Right ventricle myocardium inferior (tissue), 1 donor: ENCODE measurements at places on chromosomes 6 and 20. TPM values are rescaled to one million over a fixed set of nuclear protein-coding genes. Genes with fewer than 3 reads are reported as not detected.
A peak's percentile ranks its signal among the peaks of the same experiment; 100 is the strongest.

DNA sequence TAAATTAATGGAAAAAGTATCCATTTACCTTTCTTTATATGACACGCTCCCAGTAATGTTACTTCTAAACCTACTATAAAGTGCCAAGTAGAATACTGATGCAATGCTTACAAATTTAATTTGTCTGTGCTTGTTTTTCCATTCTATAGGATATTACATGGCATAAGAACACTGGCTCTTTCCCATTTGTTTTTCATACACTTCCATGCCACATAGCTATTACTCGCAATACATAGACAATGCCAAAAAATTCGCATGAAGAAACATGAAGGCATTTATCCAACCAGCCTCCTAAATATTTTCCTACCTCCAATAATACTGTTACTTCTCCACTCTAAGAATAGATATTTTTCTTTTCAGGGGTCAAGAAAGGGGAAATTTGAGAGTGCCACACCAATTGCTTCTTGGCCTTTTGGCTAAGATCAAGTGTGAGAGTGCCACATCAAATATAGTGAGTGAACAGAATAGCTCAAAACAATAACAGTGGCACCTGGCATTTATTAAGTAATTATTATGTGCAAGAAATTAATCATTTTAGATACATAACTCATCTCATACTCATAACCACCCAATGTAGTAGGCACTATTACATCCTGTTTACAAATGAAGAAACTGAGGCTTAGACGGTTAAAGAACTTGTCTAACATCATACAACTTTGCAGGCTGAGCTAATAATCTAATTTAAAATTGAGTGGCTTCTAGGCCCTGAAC is 845 bp upstream of the DST start:
- DNase-seq = no peak

DNA sequence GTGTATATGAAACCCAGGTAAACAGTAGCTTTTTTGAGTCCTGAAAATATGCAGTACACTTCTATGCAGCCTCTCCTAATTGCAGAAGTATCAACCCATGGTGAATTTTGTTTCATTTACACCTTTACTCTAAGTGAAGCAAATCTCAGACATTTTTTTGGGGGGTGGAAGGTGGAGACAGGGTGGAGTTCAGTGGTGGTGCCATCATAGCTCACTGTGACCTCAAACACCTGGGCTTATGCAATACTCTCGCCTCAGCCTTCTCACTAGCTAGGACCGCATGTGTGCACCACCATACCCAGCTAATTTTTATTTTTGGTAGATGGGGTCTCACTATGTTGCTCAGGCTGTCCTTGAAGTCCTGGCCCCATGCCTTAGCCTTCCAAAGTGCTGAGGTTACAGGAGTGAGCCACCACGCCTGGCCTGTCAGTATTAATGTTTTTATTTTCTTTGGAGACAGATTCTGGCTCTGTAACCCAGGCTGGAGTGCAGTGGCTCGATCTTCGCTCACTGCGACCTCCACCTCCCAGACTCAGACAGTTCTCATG is 80.3 kb downstream of the JARID2 start:
- no peak for DNase-seq

DNA sequence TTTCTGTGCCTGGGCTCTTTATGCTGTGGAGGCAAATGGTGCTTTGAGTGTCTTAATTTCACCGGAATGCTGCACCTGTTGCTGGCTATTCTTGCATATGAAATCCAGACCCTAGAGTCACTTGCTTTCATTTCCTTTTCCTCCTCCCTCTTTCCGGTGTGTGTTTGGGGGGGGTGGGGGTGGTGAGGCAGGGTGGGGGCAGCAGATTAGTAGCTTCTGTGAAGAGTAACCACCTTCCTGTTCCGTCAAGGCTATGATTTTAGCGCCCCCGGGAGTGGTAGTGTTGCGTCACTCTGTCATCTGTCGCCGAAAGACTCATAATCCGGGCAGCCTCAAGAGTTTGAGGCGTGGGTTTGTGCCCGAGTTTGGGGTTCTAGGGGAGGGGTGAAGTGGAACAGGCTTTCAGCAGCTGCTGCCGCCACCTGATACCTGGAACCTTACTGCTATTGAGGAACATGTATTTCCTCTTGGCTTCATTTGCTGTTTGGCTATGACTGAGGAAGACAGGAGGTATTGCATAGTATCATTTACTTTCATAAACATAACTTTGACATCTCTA is 49.1 kb downstream of the UTRN start:
- no peak for DNase-seq

- DNase-seq = peak; percentile 76
Observed at GRCh38 chr20:1813101-1813529, 82.1 kb upstream of the SIRPA start.

DNA sequence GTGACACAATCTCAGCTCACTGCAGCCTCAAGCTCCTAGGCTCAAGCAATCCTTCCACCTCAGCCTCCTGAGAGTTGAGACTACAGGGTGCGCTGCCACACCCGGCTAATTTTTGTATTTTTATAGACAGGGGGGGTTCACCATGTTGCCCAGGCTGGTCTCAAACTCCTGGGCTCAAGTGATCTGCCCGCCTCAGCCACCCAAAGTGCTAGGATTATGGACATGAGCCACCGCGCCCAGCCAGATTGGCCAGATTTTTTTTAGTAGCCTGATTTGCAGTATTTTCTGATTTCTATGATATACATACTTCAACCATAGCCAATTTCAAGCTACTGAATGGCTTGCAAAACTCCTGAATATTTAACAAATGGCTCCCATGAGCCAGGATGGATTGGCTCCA is 21.4 kb upstream of the DLGAP4 start:
- DNase-seq = no peak

DNA sequence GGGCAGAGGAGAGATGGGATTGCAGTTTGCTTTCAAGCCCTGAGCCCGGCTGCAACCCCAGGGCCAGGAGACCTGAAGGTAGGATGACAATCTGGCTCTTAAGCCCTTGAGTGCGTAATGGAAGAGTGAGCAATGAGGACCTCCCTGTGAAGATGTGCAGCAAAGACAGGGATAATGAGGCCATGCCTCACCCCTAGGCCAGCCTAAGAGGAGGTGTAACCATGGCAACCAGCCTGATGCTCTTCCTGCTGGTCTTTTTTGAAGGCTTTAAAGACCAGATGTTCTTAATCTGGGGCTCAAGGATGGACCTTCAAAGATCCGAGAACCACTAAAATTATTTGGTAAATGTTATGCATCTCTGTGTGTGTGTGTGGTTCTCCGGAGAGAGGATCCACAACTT is 8.2 kb downstream of the ARHGAP40 start:
- DNase-seq = no peak

- no peak for DNase-seq
Observed at GRCh38 chr6:125074120-125074519, 79.5 kb upstream of the TPD52L1 start.

DNA sequence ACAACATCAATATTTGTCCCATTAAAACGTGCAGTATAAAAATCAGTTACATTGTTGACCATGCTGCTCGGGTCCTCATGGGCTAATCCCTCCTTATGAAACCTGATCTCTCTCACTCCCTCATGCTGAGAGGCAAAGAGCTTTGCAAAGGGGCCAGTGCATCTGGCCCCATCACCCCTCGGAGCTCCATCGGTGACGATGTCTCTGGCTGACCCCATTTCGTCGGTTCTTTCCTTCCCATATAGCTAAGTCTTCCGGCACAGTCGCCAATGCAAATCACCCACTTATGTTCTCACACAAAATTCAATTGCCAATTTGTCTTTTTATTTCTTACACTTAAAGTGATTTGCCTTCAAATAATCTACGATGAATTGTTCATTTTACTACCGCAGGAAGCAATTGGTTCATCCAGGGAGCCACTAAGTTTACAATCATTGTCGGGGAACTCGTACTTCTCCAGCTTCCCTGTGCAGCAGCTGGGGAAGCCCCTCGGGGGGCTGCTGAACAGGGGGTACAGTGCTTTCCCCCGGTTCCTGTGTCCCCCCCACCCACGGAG is 199.8 kb upstream of the CDH4 start:
- DNase-seq = no peak

GRCh38 chr6:134424165-134424797 is 106.4 kb upstream of the SGK1 start:
- DNase-seq = no peak

- peak; percentile 100 for DNase-seq
Observed at GRCh38 chr20:8019246-8019997, at the start of gene TMX4. Gene TMX4 (minus strand): TSS chr20:8019761. CDS start chr20:8019613, 148 bp downstream.

DNA sequence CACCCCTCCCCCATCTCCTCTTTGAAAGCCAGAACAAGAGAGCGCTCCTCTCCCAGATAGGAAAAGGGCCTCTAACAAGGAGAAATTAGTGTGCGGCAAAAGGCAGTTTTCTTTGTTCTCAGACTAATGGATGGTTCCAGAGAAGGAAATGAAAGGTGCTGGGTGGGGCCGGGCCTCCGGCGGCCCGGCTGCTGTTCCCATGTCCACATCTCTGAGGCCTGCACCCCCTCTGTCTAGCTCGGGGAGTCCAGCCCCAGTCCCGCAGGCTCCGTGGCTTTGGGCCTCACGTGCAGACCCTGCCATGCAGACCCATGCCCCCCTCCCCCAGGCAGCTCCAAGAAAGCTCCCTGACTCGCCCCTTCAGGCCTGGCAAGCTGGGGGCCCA is 35.8 kb upstream of the MRGBP start:
- peak; percentile 55 for DNase-seq

- no peak for DNase-seq
Observed at GRCh38 chr6:13373919-13374318, 45.6 kb upstream of the TBC1D7 start.

DNA sequence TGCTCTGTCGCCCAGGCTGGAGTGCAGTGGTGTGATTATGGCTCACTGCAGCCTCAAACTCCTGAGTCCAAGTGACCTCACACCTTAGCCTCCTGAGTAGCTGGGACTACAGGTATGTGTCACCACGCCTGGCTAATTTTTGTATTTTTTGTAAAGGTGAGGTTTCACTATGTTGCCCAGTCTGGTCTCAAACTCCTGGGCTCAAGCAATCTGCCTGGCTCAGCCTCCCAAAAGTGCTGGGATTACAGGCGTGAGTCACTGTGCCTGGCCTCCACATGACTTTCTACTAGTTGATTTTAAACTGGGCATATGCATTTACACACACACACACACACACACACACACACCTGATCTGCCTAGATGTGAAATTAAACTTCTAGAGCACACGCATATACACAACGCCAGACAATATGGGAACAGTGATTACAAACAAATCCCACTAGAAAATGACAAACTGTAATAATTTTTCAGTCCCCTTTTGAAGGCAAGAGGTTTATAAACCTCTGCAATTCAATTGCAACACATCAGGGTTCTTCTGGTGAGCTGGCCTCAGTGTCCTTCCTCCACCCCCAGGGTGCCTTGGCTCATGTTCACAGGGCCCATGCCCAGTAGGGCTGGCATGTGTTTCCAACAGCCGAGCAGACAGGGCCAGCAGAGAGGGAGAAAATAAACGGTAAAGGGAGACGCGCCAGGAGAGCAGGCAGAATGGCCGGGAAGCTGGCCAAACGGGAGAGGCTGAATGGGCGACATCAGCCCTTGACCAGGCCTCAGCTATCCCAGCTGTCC is 31.2 kb downstream of the PARD6B start:
- peak; percentile 85 for DNase-seq

- no peak for DNase-seq
Observed at GRCh38 chr20:60378620-60379019, 420.4 kb downstream of the CDH26 start.

DNA sequence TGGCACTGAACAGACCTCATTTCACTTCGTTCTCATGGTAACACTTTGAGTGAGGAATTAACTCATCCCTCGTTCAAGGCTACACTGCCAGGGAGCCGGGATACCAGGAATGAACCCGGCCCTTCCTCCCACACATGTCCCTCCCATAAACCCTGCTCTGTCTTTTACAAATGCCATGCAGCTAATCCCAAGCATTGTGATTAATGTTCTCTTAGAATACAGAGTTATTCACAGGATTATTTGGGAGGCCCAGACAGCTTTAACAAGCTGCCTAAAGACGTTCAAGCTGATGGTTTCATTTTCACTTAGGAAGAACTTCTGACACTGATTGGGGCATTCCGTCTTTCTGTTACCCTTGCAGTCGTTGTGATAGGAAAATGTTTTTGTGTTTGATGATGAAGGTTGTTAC is 42.5 kb upstream of the CD83 start:
- no peak for DNase-seq

DNA sequence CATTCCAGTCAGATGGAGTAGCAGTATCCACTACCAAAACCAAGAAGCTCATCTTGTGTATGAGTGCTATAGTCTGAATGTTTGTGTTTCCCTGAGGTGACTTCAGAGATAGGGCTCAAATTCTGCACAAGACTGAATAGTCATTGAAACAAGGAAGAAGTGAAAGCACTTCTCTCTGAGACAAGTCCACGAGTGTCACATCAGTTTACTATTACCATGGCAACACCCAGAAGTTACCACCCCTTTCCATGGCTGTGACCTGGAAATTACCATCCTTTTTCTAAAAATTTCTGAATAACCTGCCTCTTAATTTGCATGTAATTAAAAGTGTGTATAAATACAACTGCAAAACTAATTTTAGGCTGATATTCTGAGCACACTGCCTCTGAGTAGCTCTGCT is 682.1 kb upstream of the ADGRB3 start:
- DNase-seq = no peak

- no peak for DNase-seq
Observed at GRCh38 chr20:49513517-49513916, 31.0 kb upstream of the KCNB1 start.

GRCh38 chr6:137001299-137001976 is 43.3 kb downstream of the IL20RA start:
- no peak for DNase-seq

DNA sequence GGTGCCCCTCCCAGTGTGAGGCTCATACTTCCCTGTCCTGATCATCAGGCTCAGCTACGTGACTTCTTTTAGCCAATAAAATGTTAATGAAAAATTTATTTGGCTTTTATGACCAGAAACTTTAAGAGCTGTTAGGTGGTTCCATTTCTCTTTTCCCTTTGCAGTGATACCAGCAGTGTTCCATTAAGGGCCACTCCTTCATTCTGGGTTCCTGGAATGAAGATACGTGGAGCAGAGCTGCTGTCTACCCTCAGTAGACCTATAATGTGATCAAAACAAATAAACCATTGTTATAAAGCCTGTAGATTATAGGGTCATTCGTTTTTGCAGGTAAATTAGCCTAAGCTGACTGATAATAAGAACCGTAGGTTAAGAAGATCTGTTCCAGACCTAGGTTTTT is 228.0 kb downstream of the ZFAND3 start:
- no peak for DNase-seq

Gene HDGFL1
- total RNA-seq = not detected

Gene KHDC1L
- total RNA-seq = not detected

Gene PREP
- 26.6 TPM for total RNA-seq

Gene LIN28B
- not detected for total RNA-seq

Gene SUMO4
- not detected for total RNA-seq

Gene TEAD3
- total RNA-seq = 32.2 TPM

Gene KCNK15
- 0.32 TPM for total RNA-seq

Gene RIMS4
- not detected for total RNA-seq

Gene TMEM239
- total RNA-seq = not detected
